ENCODE measurements at places on chromosomes 1 and 21.
A peak's percentile ranks its signal among the peaks of the same experiment; 100 is the strongest.

DNA sequence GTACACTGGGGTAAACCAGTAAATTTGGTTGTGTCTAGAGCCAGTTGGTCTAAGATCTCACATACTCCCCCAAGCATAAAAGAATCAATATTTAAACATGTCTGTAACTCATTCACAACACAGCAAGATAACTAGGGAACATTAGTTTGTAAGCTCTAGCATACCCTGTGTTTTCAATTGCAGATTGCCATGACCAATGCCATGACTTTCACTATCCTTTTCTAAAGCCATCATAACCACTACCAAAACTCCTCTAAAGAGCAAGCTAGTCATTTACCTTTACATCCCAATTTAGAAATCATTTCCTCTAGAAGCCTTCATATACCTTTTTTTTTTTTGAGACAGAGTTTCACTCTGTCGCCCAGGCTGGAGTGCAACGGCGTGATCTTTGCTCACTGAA, 56.5 kb upstream of the PLA2G4A start:
- DNase-seq = no peak

- DNase-seq = no peak
Observed at GRCh38 chr1:23796466-23797271, 3.9 kb downstream of the GALE start.

DNA sequence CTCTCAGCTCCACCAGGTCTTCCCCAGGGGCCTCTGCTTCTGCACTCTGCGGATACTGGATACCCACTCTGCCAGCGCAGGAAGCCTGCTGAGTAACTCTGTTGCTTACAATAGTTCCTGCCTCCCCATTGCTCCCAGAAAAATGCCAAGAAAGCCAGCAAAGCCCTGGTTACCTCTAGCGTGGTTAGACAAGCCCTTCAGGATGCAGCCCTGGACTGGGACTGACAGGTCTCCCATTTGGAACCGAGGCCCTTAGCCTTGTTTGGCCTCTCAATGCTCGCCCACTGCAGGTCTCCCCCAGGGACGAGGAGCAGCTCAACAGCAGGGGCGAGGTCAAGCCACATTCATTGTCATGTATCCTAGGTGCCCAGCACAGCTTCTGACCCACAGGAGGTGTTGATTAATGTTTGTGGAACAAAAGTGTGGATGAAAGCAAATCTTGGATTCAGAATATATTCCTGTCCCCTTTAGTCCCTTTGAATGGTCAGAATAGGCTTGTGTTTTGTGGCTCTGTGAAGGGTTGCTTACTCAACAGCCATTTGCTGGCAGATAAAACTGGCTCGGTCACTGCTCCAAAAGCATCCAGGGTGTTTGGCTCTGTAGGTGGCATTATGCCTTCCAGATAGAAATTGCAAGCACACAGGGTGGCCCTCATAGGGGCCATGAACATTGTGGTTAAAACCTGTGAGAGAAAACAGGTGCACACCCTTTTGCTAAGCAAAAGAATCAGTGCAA, 58.9 kb downstream of the C1orf198 start:
- no peak for DNase-seq

- no peak for DNase-seq
Observed at GRCh38 chr1:28595412-28596191, 3.5 kb downstream of the RAB42 start.

DNA sequence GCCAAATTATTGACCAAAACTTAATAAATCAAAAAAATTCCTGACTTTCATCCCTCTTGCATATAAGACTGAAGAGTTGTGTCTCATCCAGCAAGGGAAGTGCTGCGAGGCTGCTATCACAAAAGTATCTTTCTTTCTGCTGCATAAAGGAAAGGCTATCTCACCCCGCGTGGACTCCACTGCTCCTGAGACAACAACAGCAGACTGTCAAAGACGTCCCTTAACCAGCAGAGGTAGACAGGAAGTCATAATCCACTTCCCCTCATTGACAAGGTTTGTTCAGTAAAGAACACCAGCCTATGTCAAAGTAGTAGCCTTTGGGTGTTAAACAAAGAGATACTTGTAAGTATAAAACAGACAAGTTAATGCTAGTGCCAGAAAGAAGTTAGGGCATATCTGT, 29.4 kb downstream of the VPS26C start:
- DNase-seq = no peak

DNA sequence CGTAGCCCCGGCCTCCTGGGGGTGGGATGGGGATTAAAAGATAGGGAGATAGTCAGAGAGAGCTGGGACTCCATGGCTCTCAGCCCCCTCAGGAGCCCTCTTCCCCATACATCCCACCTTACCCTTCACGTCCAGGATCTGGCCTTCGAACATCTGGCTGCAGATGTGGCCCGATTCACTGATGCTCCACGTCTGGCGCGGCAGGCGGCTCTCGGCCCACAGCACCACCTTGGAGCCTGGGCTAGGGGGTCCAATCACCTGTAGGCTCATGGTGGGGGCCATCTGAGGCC, 4.2 kb downstream of the CD52 start:
- DNase-seq = no peak

GRCh38 chr1:66693856-66694255, 58.4 kb upstream of the DYNLT5 start:
- DNase-seq = no peak

- DNase-seq = no peak
Observed at GRCh38 chr1:37631036-37631435, 3.7 kb downstream of the RSPO1 start.

DNA sequence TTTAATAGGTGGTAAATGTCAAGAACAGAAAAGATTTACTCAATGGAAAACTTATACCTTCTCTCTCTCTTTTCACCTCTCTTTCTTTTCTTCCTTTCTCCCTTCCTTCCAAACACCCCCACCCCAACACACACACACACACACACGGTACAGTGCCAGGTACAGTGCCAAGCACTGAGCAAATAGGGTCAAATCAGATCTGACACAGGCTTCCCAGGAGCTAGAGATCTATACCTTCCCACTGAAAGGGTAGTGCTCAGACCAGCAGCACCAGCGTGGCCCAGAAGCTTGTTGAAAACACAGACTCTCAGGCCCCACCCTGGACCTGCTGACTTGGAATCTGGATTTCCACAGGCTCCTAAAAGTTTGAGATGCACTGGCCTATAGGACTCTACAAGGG, 31.9 kb downstream of the IRF2BP2 start:
- no peak for DNase-seq

GRCh38 chr1:74712881-74713280, 20.0 kb downstream of the CRYZ start:
- no peak for DNase-seq

GRCh38 chr1:44089371-44090048, 29.1 kb upstream of the KLF17 start:
- DNase-seq = peak; percentile 37

GRCh38 chr1:86105533-86105866, 51.1 kb downstream of the COL24A1 start:
- no peak for DNase-seq

Measured in ELR (cell line).